ENCODE measurements at places on chromosomes 7 and 10.

- DNase-seq = no peak
These were observed 40.9 kb downstream of the CCNY start for GRCh38 chr10:35377050-35377728.

- DNase-seq = no peak
These were observed 13.7 kb upstream of the CLDN4 start for GRCh38 chr7:73817121-73817520.

- DNase-seq = no peak
These were observed 29.0 kb upstream of the DAGLB start for GRCh38 chr7:6476596-6477317.

DNA sequence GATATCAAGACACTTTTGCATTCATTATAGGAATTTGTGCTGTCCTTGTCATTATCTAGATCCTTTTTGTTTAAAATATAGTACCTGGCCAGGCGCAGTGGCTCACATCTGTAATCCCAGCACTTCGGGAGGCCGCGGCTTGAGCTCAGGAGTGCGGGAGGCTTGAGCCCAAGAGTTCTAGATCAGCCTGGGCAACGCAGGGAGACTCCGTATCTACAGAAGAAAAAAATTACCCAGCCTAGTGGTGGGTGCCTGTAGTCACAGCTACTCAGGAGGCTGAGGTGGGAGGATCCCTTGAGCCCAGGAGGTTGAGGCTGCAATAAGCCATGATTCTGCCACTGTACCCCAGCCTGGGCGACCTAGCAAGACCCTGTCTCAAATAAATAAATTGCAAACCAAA, 621 bp upstream of the MORN4 start:
- DNase-seq = peak; percentile 38

DNA sequence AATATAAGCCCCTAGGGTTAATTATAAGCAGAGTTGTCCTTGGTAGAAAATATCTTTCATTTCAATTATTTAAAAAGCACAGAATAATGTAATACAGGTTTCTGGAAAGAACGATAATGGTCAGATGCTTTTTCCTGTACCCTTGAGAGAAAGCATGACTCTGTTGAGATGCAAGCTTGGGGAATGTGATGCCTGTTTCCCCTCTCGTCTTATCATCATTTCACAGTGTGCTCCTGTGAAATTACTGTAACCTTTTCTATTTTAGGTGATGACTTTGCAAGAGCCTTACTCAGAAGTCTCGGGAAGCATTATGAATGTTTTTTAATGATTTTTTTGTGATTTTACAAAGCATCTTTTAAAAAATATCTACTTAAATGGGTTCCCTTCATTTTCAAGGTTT, 243.0 kb downstream of the POLR1F start:
- DNase-seq = no peak

- DNase-seq = peak; percentile 75
These were observed 26.7 kb downstream of the CYCS start for GRCh38 chr7:25098096-25099046.
